ENCODE measurements at places on chromosomes 5 and 9.

DNA sequence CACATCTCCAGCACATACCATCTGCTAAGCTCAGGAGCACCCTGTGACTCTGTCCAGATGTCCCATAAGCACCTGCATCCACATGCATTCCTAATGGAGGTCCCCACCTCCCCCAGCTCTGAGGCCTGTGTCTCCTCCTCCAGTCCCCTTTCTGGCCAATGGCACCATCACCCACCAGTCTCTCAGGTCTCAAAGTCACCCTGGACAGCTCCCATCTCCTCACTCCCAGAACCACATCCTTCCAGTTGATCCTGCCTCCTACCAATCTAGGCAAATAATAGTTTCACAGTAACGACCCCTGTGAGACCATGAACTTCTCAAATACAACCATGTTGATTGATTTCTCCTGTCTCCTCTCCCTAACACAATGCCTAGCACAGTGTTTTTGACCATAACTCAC lies 40.1 kb downstream of the GGTA1 start:
- DNase-seq: no peak

DNA sequence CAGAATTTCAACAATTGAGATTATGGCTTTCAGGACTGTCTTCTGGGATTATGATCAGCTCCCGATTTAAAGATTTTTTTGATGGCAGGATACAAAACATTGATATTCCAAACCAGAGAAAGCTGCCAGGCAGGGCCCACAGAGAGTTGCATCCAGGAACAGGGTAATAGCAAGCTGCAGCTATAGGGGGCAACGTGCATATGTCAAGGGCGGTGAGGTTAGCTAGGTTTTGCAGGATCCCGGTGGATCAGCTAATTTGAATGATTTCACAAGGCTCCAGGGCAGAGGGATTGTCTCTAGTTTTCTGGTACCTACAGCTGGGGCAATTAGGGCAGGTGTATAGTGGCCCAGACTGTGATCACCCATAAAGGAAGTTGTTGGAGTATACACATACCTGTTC lies 339.4 kb downstream of the CHSY3 start:
- no peak for DNase-seq

DNA sequence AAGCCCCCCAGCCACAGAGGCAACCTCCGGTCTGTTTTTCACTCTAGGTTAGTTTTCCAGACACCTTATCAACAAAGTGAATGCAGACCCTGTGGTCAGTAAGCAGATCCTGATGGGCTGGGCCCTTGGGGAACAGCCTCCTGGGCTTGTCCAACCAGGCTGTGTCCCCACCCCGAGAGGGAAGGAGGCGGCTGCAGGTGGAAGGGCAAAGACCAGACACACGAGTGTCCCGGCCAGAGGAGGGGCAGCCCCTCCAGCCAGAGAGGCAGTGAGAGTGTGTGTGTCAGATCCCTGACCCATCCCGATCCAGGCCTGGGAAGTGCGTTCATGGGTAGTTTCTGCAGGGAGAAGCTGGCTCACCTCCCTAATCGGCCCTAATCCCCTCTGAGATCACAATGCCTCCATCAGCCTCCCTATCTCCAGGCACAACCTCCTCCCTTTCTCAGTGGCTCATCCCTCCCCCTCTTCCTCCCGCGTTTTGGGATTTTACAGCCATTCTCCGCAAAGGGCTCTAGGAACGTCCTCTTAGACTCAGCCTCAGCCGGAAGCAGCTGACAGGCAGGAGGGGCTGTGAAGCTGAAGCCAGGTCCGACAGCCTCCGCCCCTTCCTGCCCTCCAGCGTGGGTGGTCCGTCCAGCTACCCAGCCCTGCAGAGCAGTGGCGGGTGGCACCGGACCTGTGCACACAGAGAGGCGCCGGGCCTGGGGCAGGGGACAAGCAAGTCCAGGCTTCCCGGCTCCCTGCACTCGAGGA lies 9.7 kb downstream of the SLC12A7 start:
- DNase-seq: no peak

DNA sequence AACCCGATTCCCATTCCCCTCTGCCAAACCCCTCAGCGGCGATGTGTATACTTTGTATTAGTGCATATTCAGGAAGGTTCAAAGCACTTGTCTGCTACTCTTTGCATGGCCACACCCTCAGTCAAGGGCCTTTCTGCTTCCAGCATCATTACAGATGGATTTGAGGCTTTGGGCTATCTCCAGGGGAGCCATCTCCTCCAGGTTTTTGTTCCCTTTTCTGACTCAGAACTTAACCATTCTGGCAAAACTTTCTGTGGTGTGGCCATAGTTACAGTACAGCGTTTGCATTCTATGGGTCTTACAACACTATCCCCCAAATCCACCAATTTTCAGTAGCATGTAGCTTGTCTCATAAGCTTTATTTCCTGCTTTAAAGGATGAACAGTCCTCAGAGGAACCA lies 36.0 kb upstream of the SVEP1 start:
- DNase-seq: no peak

- DNase-seq: no peak
Observed at GRCh38 chr5:63727583-63727982, 234.7 kb downstream of the HTR1A start.

- no peak for DNase-seq
Observed at GRCh38 chr5:72474046-72474500, 33.1 kb downstream of the ZNF366 start.

- DNase-seq: no peak
Observed at GRCh38 chr5:115450741-115451140, 93.8 kb downstream of the FEM1C start.

GRCh38 chr9:112315331-112316257 lies 17.8 kb downstream of the PTBP3 start:
- no peak for DNase-seq

DNA sequence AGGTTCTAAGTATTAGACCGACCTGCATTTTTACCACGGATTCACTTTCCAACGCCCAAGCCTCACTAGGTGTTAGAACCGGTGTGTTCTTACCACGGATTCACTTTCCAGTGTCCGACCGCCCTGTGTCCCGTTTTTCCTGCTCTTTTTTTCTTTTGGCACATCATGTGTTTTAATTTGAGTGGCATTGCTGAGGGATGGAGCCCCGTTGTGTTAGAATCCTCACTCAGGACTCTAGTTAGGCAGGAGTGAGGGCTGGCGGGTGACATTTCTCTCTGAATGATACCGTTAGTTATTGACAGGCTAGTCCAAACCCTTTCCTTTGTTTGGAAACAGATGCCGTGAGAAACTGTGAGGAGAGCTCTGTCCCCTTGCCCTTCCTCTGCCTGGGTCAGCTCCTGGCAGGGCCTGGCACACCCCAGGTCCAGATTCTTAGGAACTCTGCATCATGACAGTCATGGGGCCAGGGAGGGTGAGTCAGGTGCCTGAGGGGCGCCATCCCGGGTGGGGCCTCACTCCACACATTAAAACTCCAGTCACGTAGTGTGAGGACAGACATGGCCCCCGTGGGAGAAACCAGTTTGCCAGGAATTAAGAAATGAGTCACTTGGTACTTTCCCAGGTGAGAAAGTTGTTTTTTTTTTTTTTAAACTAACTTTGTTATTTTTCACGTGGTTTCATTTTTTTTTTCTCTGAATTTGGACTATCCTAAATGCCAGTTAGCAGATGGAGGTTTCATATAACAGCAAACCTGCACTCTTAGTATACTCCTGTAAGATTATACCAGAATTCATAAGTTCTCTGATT lies 15.8 kb downstream of the EXOC3 start:
- no peak for DNase-seq

GRCh38 chr5:32358611-32359010 lies 45.9 kb upstream of the MTMR12 start:
- DNase-seq: no peak

- DNase-seq: no peak
Observed at GRCh38 chr9:35738924-35739323, 6.5 kb downstream of the CREB3 start.

GRCh38 chr5:167821151-167821550 lies 470.3 kb upstream of the WWC1 start:
- no peak for DNase-seq

GRCh38 chr5:181188700-181189362 lies 16.2 kb downstream of the TRIM7 start:
- no peak for DNase-seq

DNA sequence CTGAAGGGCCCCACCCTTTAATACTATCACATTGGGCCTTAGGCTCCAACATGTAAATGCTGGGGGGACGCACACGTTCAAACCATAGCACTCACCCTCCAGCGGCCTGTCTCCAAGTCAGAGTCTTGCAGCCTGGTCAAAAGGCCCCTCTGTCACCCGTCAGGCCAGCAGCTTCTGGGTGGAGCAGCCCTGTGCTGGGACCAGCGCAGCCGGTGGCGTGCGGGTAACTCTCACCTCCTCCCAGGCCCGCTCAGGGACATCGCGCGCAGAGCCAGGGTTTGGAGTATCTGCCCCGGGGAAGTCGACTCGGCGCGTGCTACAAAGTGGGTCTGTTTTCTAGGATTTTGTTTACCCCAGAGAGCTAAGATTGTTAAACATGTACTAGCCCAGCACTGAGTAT lies 93.0 kb upstream of the COL5A1 start:
- DNase-seq: no peak

- DNase-seq: no peak
Observed at GRCh38 chr9:83280268-83280667, 217.3 kb upstream of the RASEF start.

DNA sequence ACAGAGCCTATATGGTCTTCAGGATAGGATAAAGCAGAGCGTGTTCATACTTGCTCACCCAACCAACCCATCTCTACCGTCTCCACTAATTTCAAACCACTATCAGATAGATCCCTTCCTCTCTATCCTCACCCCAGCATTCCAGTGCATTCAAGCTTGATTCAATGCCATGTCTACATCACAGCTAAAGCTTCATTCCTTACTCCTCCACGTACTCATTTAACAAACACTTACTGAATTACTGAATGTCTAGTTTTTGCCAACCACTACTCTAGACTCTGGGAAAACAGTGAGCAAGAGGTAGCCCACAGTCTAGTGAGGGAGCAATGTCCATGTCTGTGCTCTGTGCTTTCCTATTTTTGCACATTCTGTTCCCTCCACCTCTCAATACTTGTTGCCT lies 163.5 kb upstream of the MSX2 start:
- DNase-seq: no peak

DNA sequence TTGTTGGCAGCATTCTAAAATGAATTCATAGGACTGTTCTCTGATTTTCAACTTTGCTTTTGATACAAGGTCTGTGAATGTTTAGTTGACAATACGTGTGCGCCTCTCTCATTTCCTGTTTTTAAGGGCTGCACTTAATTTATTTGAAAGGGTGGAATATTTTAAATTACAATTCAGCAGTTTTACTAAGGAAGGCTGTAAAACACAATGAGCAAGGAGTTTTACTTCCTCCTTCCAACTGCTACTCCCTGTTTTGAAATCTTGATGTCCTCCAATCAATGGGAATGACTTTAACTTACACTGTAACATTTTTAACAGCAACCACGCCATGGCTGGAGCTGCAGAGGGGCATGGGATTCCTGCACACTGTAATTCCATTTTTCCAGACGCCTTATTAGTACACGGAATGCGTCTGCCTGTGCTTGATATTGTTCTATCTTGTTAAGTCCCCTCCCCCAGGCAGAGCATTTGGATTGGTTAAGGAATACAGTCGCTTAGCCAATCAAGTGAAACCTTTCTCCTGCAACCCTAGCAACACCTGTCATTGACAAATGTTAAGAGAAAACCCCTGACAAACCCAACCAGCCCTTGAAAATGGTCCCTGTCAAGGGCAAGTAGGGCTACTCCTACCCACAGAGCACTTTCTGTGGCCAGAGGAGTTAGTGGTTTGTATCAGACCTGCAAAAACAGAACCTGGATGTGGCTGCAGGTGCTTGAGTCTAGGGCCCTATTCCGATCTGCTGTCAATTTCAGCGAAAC lies 12.5 kb upstream of the ZSWIM6 start:
- peak; percentile 24 for DNase-seq

DNA sequence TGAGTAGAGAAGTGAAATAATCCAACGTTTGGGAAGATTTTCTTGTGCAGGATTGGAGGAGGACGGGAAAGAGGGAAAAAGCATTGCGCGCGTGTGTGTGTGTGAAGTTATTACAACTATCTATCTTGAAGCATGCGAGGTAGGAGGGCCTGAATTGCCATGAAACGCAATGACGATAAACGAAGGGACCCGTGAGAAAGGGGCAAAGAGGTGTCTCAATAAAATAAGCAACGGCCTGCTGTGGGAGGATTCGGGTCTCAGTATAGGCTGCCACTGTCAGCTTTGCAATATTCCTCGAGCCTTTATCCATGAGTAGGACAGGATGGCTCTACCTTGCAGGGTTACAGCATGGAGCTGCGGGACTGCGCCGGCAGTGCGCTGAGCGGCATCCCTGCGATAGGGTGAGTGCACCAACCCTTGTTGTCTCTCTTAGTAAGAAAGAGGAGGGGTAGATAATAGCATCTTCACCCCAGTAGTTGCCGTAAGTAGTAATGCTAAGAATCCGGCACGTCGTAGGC lies 631 bp upstream of the RCL1 start:
- no peak for DNase-seq

DNA sequence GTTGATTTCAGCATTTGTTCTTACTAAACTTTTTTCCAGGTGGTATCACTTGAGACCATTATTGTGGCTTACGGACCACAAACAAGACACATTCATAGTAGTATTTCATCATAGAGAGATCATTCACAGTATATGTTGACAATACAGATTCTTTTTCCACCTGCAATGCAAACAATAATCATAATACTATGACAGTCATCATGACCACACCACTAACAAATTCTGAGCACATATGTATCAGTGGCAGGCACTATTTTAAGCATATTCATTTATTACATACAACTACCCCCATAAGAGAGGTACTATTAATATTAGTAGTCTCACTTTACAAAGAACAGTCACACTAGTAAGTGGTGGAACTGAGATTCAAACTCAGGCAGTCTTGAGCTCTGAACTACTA lies 31.0 kb upstream of the C9orf40 start:
- DNase-seq: no peak

- DNase-seq: no peak
Observed at GRCh38 chr5:117103703-117104102, 529.1 kb upstream of the SEMA6A start.

DNA sequence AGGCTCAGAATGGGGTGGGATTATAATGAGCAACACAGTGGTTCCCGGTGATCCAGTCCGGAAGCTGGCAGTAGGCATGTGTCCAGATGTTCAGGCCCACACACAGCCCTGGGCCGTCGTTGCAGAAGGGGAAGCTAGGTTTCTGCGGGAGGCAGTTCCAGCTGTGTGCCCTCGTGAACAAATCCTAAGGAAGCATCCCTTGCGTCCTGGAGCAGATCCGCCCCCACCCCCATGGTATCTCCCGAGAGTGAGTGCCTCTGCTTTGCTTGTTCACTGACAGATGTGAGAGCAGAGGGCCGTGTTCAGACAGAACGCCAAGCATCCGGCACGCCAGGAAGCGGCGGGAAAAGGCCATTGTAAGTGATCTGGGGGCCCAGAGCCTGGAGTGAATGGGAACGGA lies 104.8 kb downstream of the PDE6A start:
- DNase-seq: no peak

DNA sequence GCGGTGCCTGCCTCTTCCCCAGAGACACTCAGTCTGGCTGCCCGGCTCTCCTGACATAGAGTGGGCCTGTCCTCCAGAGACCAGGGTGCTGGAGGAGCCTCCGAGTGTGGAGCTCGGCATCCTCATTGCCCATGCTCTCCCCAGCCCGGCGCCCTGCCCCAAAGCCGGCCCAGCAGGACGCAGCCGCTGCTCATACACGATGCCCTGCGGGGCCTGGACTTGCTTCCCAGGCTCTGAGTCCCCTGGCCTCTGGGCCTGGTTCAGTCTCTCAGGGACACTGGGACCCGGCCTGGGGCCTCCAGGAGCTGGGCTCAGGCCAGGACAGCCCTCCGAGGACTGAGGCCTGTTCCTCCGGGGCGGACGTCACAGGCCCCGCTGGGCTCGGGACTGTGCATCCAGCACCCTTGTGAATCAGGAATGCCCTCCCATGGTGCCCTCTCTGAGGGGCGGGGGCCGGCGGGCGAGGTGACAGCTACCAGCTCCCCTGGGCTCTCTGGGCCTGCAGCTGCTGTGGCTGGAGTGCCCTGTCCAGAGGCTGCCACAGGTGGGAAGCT lies 23.2 kb downstream of the TPPP start:
- DNase-seq: no peak

All from NCI-H1048 (cell line).